ENCODE measurements at places on chromosomes 16 and 17. TPM values are rescaled to one million over a fixed set of nuclear protein-coding genes. Genes with fewer than 3 reads are reported as not detected.

GRCh38 chr17:49688848-49689247, 11.0 kb upstream of the SPOP start:
- H3K36me3 ChIP-seq: peaks cover 2% of the 10 kb centered on the region
- H3K4me3 ChIP-seq: peak overlapping the region; percentile 26
- peaks cover 45% of the 10 kb centered on the region for H3K4me1 ChIP-seq
- H3K27me3 ChIP-seq: no peaks in the 10 kb centered on the region

GRCh38 chr16:50498431-50499155, 49.6 kb upstream of the NKD1 start:
- H3K4me3 ChIP-seq: no peak overlapping the region
- H3K27me3 ChIP-seq: peaks cover 22% of the 10 kb centered on the region
- H3K36me3 ChIP-seq: no peaks in the 10 kb centered on the region

GRCh38 chr16:68166264-68166663, 69.7 kb downstream of the ESRP2 start:
- no peaks in the 10 kb centered on the region for H3K4me1 ChIP-seq
- H3K36me3 ChIP-seq: peaks cover 50% of the 10 kb centered on the region
- H3K27ac ChIP-seq: no peak overlapping the region
- no peak for DNase-seq

GRCh38 chr16:64365448-64365931, 756.4 kb downstream of the CDH11 start:
- H3K27me3 ChIP-seq: no peaks in the 10 kb centered on the region
- H3K36me3 ChIP-seq: no peaks in the 10 kb centered on the region
- no peaks in the 10 kb centered on the region for H3K4me1 ChIP-seq
- DNase-seq: no peak
- no peak overlapping the region for H3K4me3 ChIP-seq

- H3K36me3 ChIP-seq: peaks cover 2% of the 10 kb centered on the region
- H3K27ac ChIP-seq: no peak overlapping the region
- no peaks in the 10 kb centered on the region for H3K27me3 ChIP-seq
- DNase-seq: no peak
- no peaks in the 10 kb centered on the region for H3K4me1 ChIP-seq
Observed at GRCh38 chr16:67790071-67790470, 16.3 kb downstream of the RANBP10 start.

DNA sequence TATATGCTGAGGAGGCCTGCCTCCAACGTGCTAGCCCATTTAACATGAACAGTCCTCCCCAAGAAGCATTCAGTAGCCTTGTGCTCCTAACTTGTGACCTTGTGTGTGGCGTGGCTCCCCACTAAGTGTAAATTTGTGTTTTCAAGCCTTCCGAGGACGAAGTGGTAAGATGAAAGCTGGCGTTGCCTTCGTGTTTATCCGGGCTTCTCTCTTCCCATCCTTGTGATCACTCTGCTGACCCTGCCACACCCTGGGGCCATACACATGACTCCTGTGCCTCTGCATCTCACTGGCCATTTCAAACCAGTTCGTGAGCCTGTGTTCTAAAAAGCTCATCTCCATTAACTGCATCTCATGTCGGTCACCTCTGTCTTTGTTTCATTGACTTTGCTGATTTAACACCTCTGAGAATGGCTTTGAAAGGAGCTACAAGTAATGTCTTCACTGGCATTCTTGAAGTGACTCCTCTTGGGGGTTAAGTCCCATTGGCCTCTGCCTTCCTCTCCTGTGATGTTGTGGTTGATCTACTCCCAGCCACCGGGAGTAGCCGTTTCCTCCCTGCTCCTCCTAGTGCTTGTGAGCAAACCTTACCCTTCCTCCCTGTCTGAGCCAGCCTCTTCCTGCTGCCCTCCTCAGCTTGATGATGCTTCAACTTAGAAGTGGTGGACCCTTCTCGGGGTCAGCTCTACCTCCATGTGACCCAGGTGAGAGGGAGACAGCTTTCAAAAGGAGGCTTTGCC, 27.4 kb upstream of the NAGLU start:
- peaks cover 7% of the 10 kb centered on the region for H3K27me3 ChIP-seq
- H3K4me3 ChIP-seq: no peak overlapping the region
- no peaks in the 10 kb centered on the region for H3K4me1 ChIP-seq
- no peak for DNase-seq
- H3K36me3 ChIP-seq: no peaks in the 10 kb centered on the region

GRCh38 chr16:30874244-30874820, 19.5 kb downstream of the BCL7C start:
- peak overlapping the region; percentile 89 for H3K27ac ChIP-seq
- no peak for DNase-seq
- peaks cover 16% of the 10 kb centered on the region for H3K4me1 ChIP-seq
- peak overlapping the region; percentile 85 for H3K4me3 ChIP-seq

DNA sequence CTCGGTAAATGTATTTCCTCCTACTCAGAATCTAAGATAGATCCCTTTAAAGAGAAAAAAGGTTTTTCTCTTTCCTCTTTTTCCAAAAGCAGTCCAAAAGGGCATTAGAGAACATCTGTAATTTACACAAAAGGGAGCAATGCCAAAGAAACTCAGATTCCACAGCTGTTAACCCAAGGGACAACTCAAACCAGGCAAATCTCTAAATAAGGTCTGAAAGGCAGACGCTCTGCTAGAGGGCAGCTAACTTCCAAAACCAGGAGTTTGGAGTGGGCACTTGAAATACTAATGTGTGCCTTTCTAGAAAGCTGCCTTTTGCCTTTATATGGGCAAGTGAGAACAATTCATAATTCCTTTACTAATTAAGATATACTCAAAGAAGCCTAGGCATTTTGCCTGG, 435.7 kb downstream of the ZFHX3 start:
- H3K36me3 ChIP-seq: no peaks in the 10 kb centered on the region
- no peaks in the 10 kb centered on the region for H3K27me3 ChIP-seq
- no peaks in the 10 kb centered on the region for H3K4me1 ChIP-seq
- no peak overlapping the region for H3K4me3 ChIP-seq

DNA sequence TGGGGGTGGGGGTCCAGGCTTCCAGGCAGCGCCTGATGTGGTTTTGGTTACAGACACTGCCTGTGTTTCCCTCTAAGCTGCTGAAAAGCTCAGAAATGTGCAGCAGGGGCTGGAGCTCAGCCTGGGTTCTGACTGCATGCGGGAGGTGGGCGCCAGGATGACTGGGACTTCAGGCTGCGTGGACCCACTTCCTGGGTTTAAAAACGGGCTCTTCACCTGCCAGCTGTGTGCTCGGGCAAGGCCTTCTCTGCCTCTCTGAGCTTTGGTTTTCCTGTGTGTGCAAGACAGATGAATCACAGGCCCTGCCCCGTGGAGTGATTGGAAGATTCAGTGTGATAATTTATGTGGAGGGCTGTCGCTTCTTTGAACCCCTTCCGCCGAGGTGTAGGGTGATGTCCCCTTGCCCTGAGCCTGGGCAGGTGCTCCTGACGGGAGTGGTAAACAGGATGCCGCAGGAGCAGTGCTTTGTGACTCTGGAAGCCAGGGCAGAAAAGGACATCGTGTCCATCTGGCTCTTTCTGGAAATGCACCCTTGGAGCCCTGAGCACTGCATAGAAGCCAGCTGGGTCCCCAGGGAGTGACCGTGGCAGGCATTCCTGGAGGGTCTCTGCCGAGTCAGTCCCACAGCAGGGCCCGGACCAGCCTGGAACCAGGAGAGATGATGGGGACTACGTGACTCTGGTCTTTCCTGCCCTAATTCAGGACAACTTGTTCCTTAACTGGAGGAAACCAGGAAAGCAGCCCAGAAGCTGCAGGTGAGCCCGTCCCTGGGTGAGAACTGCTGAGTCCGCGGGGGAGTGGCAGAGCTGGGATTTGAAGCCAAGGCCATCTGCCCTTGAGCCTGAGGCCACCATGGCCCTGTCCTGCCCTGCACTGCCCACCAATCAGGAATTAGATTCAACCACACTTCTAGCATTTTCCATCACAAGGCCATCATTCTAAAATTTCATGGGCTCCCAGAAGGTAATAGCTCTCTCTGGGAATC, 28.5 kb upstream of the SLC7A5 start:
- no peaks in the 10 kb centered on the region for H3K36me3 ChIP-seq
- DNase-seq: peak; percentile 20
- H3K27ac ChIP-seq: peak overlapping the region; percentile 44
- H3K4me1 ChIP-seq: peaks cover 13% of the 10 kb centered on the region
- no peak overlapping the region for H3K4me3 ChIP-seq

- no peaks in the 10 kb centered on the region for H3K27me3 ChIP-seq
- H3K27ac ChIP-seq: no peak overlapping the region
- no peak overlapping the region for H3K4me3 ChIP-seq
- no peak for DNase-seq
Observed at GRCh38 chr17:19720631-19721426, 4.4 kb upstream of the SLC47A2 start.

DNA sequence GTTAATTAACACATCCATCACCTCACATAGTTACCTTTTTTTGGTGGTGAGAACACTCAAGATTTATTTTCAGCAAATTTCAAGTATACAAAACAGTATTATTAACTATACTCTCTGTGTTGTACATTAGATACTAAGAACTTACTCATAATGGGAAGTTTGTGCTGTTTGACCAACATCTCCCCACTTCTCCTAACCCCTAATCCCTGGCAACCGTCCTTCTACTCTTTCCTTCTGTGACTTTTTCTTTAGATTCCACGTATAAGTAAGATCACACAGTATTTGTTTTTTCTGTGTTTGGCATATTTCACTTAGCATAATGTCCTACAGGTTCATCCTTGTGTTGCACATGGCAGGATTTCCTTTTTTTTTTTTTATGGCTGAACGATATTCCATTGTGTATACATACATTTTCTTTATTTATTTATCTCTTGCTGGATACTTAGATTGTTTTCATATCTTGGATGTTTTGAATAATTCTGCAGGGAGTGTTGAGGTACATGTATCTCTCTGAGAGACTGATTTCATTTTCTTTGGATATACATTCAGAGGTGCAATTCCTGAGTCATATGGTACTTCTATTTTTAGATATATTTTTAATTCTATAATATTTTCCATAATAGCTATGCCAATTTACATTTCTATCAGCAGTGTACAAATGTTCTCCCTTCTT, 19.0 kb downstream of the PPM1D start:
- H3K27ac ChIP-seq: no peak overlapping the region
- H3K4me3 ChIP-seq: no peak overlapping the region
- H3K27me3 ChIP-seq: no peaks in the 10 kb centered on the region
- no peaks in the 10 kb centered on the region for H3K4me1 ChIP-seq
- no peaks in the 10 kb centered on the region for H3K36me3 ChIP-seq

DNA sequence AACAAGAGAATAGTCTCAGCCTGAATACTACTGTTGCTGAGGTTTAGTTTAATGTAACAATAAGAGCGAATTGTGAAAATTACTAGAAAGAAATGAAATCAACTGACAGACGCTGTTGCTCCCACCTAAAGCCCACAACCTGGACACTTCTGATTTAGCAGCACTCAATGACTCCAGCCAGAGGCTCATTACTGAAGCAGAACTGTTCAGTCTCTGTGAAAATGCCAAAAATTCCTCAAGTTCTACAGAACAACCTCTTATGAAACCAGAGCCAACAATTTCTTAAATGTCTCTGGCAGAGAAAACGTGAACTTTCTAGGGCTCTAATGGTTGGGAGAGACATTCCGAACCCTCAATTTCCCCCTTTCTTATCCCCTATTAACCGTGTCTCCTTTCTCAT, 9.9 kb downstream of the PSME3IP1 start:
- H3K27ac ChIP-seq: no peak overlapping the region
- H3K4me1 ChIP-seq: no peaks in the 10 kb centered on the region
- DNase-seq: no peak

DNA sequence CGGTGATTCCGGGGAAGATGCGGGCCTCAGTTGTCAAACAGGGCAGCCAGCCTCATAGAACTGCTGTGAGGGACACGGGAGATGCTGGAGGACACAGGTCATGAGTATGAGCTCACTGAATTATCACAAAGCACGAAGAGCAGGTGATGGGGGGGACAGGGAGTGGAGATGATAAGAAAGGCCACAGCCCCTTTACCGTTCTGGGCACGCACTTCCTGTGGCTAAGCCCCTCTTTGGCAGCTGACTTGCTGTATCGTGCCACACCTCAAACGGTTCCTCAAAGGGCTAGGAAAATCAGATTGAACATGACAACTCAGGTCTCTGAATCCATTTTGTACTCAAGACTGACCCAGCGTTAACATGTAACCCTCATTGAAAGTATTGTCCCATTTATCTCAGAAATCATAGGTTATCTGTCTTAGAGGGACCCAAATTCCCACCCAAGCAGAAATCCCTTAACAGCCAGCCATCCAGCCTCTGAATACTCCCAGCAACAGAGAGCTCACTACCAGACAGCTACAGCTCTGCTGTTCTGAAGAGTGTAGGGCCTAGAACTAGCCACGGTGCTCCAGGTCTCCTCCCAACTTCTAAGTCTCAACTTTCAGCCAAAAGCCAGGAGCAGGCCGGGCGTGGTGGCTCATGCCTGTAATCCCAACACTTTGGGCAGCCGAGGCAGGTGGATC, 5.0 kb upstream of the SRL start:
- H3K4me3 ChIP-seq: no peak overlapping the region
- no peak overlapping the region for H3K27ac ChIP-seq
- DNase-seq: no peak
- no peaks in the 10 kb centered on the region for H3K4me1 ChIP-seq

- no peaks in the 10 kb centered on the region for H3K27me3 ChIP-seq
- H3K4me3 ChIP-seq: no peak overlapping the region
- DNase-seq: no peak
- no peaks in the 10 kb centered on the region for H3K36me3 ChIP-seq
Observed at GRCh38 chr16:54353097-54353496, 66.5 kb upstream of the IRX3 start.

DNA sequence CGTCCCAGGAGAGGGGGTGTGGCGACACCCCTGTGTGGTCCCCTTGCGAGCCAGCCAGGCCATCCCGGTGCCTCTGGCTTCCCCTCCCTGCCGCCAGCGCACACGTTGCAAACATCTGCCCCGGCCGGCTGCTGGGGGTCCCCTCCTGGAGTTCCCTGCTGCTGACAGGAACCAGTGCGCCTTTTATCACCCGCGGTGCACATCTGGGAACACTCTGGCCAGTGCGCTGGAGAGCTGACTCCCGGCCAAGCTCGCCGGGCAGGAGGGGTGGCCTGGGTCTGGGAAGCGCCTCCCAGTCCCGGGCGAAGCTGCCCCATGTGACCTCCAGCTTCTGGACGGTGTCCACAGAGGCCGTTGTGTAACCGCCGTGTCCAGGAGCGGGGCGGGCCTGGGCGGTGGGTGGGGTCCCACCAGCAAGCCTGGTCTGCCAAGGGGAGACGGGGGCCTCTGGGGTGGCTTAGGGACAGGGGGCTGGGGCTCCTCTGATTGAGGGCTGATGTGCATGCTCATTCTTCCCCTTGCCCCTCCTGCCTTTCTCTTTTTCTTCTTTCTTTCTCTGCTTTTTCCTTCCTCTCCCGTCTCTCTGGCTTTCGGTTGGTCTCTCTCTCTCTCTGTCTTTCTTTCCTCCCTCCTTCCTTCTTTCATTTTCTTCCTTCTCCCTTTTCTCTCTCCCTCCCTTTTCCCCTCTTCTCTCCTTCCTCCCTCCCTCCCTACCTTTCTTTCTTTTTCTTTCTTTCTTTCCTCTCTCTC, 25.2 kb upstream of the CIBAR2 start:
- H3K36me3 ChIP-seq: no peaks in the 10 kb centered on the region
- no peak overlapping the region for H3K27ac ChIP-seq
- H3K4me3 ChIP-seq: no peak overlapping the region

- no peak overlapping the region for H3K4me3 ChIP-seq
- H3K4me1 ChIP-seq: peaks cover 25% of the 10 kb centered on the region
- H3K27me3 ChIP-seq: peaks cover 12% of the 10 kb centered on the region
- no peak overlapping the region for H3K27ac ChIP-seq
Observed at GRCh38 chr17:76241691-76242255, 1.5 kb upstream of the RNF157 start.

Gene SLC4A1
- not detected for total RNA-seq

Gene KLHL11
- 25.2 TPM for total RNA-seq

Gene TAC4
- not detected for total RNA-seq

Gene CHST4
- total RNA-seq: not detected

Gene RAD51D
- total RNA-seq: 16.3 TPM

Gene SPATA32
- total RNA-seq: 0.37 TPM

Gene UTS2R
- not detected for total RNA-seq

Gene CBX2
- 0.79 TPM for total RNA-seq
